ENCODE measurements at places on chromosomes 1 and 21.
A peak's percentile ranks its signal among the peaks of the same experiment; 100 is the strongest.

GRCh38 chr21:18522181-18522972 lies 118.8 kb upstream of the TMPRSS15 start:
- no peak for DNase-seq

- DNase-seq: no peak
These were observed 60.1 kb upstream of the GCLM start for GRCh38 chr1:93969371-93969770.

- no peak for DNase-seq
These were observed 211.6 kb downstream of the LRRC40 start for GRCh38 chr1:69993810-69994209.

DNA sequence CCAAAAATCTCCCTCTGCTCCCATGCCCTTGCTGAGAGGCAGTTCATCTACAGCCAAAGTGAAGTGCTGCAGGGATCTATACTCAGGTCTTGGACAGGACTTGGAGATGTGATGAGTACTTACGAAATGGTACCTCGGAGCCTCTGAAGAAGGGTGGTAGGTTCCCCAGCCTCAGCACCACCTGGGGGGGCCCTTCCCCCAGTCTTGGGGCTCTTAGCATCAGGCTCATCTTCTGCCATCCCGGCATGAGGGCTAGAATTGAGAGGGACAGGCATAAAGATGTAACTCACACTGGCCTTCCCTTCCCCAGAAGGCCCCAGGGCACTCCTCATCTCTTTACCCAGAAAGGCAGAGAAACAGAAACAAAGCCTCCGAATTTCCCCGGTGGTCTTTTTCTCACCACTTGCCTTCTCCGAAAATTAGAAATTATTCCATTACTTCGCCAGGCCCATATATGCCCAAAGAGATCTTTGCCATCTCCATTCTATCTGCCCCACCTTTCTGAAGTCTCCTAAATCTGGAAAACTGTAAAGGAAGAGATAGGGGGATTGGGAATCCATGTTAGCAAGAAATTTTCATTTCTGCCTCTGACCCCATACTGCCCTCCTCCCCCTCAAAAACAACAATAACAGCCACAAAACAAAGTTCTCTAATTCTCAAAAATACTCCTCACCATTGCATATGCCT lies 827 bp downstream of the RFX5 start:
- DNase-seq: no peak

DNA sequence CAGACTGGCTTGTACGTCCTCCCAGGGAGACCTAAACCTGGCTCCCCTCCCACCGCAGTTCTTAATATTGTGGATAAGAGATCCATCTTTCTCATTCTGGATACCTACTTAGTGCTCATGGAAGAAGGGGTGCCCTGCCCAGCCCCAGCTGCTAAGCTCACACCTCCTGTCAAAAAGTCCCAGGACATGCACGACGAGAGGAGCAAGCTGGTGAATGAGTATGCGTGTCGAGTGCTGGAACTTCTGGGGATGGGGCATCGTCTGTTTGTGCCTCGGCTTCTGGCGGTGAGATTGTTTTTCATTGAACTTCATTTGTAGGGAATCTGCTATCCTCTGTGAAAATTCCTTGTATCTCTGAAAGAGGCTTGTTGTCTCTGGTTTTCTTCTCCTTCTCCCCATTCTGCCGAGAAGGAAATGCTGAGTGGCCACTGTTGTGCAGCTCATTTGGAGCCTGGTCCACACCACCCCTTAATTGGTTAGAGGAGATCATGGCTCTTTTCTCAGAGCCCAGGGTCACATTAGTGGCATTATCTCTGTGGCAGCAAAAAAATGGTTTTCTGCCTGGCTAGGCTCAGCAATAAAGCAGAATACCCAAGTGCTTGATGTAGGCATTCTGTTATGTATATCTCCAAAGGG lies 199.4 kb upstream of the CACYBP start:
- peak; percentile 11 for DNase-seq

- no peak for DNase-seq
These were observed 35.0 kb upstream of the HUNK start for GRCh38 chr21:31837618-31838390.

- no peak for DNase-seq
These were observed 229.3 kb downstream of the CAMTA1 start for GRCh38 chr1:7014640-7014930.

DNA sequence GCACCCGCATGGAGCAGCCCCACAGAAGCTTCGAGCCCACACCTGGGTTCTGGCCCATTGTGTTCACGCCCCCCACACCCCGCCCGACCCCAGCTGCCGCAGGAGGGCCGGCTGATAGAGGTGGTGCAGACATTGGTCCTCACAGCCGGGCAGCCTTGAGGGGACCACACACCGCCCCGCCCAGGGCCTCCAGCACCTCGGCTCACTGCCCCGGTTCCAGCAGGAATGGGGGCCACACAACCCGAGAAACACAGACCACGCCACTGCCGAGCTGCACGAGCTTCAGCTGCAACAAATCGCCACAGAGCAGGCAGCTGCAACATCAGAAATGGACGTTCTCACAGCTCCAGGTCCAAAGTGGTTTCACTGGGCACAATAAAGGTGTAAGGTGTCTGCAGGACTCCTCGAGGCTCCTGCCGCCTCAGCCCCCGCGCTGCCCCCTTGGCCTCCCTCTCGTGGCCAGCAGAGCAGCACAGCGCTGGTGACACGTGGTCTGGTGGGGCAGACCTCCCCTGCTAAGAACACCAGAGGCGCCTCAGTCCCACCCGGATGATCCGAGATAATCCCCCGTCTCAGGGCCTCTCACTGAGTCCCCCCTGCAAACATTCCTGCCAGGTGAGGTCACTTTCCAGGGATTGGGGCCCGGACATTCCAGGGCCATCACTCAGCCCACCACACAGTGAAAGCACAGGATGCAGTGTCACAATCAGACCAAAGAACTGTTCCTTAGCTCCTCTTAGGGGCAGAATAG lies 62.3 kb upstream of the ADARB1 start:
- no peak for DNase-seq

DNA sequence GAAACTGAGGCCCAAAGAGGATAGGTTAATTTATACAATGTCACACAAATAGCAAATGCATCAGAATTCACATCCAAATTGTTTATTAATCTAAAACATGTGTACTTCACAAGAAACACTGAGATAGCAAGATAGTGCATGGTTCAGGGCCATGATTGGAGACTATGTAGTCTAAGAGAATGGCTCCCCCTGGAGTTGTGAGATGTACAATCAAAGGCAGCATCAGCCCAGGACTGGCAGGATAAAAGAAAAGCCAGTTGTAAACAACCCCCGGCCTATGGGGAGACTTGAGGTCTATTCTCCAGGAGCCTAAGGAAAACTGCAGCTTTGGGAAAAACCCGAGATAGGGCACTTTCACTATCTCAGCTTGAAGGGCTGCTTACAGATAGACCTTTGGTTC lies 511.0 kb downstream of the OMA1 start:
- no peak for DNase-seq
